Astrocyte of the spinal cord (primary cell): ENCODE measurements at places on chromosomes 3 and 15.

DNA sequence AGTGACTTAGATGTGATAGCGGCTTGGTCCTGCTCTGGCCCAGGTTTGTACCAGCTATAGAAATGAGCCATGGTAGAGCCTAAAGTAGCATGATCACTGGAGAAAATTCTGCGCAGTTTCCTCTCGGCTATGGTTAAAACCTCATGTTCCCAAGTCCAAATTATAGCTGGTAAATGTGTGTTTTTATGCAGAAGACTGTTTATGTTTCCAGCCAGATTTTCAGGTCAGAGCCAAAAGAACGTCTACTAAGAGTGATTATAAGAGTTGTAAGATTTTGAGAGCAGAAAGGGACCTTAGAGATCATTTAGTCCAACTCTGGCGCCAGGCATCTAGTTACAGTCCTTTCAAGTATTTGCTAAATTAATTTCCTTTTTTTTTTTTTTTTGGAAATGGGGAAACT lies 333.7 kb downstream of the LPP start:
- no peak for DNase-seq

DNA sequence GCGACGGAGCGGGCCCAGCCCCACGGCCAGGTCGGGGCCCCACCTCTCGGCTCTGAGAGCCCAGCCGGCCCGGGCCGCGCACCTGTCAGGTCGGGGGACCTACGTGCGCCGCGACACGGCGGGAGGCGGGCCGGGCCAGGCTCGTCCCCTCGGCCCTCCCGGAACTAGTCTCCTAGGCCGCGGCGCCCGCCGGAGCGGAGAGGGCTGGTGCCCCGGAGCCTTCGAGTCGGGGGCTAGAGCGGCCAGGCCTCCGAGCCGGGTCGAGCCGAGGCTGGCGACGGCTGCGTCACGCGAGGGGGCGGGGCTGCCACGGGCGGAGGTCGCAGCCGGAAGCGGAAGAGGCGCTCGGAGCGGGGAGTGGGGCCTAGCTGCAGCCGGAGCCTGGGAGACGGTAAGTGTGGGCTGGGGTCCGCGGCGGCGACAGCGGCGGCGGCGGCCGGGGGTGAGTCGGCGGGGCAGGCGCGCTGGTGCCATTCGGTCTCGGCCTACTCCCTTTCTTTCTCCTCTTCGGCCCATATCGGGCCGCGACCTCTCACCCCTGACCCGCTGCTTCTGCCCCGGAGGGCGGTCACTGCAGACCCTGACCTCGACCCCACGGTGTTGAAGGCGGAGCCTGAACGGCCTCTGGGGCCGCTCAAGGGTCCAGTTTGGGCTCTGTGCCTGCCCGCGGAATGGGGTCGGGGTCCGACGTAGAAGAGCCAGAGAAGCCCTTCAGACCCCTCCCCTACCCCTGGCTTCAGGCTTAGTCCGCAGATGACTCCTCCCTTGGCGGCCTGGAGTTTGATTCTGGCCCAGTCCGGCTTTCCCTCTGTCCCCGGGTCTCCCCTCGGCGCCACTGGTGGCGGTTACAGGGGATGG lies at the start of gene CLK3:
TSS of gene CLK3 (plus strand) at position 329 of the 858 bp plus-strand sequence. CDS start 3,361 bp downstream, outside the sequence.
- peak; percentile 91 for DNase-seq

DNA sequence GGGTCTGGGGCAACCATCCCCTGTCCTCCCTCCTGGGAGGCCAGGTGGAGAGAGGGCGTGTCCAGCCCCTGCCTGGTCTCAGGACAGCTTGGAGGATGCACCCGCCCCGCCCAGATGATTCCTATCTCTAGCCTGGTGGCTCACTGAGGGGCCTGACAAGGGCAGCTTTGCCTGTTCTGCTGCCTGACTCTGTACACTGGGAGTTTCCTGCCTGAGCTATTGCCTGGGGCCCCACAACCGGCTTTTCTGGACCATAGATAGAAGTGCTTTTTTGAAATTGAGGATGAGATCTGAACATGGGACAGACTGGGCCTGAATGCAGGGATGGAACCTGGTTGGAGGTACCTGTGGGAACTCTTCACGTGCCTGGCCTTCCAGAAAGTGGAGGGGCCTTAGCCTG lies 751 bp upstream of the PLA2G4E start:
- DNase-seq = no peak

DNA sequence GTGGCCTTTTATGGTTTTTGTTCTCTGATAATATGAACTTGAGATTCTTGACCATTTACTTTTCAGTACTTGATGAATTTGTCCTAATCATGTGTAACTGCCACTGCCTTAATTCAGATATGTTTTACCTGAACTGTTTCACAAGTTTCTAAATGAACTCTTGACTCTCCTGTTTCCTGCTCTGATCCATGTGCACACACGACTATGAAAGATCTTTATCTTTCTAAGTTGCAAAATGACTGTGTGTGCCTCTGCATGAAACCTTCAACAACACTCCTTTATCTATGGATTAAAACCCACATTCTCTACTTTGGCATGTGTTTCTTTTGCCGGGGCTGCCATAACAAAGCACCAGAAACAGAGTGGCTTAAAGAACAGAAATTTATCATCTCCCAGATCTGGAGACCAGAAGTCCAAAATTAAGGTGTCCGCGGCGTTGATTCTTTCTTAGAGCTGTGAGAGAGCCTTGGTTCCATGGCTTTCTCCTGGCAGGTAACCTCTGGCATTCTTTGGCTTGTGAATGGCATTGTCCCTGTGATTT lies 275.0 kb downstream of the ADAMTSL3 start:
- DNase-seq = no peak

DNA sequence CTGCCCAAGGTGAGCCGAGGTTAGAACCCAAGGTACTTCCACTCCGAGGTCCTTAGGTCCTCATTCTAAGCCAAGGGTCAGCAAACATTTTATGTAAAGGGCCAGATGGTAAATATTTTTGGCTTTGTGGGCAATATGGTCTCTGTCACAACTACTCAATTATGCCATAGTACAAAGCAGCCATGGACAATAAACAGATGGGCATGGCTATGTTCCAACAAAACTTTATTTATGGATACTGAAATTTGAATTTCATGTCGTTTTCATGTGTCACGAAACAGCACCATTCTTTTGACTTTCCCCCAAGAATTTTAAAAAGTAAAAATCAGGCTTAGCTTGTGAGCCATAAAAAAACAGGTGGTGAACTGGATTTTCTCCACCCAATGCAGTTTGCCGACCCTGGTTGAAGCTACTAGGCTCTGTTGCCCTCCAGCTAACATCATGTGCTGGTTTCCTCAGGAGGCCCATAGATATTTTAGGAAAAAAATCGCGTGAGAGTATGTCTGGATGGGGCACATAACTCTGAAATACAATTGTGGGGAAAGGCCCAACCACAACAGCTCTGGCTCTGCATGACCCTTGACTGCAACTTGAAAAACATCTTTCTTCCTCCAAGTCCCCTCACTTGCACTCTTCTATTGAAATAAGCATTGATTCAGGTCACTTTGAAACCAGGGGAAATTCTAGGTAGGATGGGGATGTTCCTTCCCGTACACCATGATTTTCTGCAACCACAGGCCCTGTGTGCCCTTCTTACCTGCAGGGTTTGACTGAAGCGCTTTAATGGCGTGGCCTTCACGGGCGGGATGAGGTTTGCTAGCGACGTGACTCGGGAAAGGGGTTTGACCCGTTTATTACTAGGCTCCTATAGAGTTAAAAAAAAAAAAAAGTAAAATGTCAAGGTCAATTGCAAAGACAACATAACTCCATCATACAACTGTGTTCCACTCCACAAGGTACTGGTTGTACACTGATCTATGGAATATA lies 28.5 kb downstream of the ARHGEF3 start:
- DNase-seq = no peak

DNA sequence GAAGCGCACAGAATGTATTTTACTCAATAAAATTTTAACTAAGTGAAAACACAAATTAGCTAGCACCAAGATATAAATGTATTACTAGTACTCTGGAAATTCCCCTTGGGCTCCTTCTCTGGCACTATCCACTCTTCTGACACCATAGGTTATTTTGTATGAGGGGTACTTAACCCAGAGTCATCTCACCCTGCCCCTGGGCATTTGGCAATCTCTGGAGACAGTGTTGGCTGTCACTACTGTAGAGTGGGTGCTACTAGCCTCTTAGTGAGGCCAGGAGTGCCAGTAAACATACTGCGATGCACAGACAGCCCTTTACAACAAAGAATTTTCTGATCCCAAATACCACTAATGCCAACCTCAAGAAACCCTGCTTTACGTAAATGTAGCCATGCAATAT lies 246.3 kb upstream of the KBTBD8 start:
- DNase-seq = no peak

GRCh38 chr3:36282766-36283165 lies 97.5 kb upstream of the STAC start:
- no peak for DNase-seq
